NCI-H2107 (cell line): ENCODE measurements at places on chromosomes 7 and 10.

DNA sequence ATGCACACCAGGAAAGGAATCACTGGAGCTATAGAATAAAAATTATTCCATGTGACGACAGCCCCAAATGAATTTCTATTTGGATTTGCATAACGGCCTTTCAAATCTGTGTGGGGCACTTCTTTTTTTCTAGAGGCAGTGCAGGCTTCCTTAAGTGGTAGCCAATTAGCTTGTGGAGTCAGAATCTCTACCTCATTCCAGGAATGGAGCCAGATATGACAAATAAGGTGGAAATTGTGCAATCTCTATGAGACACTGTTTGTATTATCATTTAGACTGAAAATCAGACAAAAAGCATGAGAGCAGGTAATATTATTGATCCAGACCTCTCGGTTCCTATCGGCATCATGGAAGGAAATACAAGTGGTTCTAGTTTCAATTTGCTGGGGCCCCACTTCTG is 78.7 kb downstream of the BEND7 start:
- no peak for DNase-seq

- DNase-seq: no peak
Measured at GRCh38 chr7:129494041-129494440, 8.3 kb upstream of the SMKR1 start.

DNA sequence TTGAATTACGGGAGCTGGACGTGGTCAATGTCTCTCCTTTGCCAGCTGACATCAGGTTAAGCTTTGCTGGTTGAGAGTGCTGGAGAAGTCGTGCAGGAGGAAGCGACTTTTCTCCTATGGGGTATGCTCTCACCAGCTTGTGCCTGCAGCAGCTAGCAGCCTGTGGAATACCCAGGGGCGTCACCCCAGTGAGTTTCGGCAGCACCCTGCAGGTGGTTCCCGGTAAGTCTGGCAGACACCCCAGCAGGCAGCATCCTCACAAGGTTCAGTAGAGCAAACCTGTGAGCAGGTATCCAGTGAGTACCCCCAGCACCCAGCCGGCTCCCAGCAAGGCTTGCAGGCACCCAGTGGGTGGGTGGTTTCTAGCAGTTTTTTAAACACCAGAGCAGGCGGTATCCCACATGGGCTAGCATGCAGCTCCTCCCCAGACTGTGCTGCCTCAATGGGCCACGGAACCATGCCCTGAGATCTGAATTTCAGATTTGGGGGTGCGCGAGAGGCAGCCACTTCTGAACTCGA is 74.8 kb upstream of the SVIL start:
- DNase-seq: no peak

GRCh38 chr10:79385392-79385795 is 38.1 kb downstream of the PPIF start:
- DNase-seq: no peak

DNA sequence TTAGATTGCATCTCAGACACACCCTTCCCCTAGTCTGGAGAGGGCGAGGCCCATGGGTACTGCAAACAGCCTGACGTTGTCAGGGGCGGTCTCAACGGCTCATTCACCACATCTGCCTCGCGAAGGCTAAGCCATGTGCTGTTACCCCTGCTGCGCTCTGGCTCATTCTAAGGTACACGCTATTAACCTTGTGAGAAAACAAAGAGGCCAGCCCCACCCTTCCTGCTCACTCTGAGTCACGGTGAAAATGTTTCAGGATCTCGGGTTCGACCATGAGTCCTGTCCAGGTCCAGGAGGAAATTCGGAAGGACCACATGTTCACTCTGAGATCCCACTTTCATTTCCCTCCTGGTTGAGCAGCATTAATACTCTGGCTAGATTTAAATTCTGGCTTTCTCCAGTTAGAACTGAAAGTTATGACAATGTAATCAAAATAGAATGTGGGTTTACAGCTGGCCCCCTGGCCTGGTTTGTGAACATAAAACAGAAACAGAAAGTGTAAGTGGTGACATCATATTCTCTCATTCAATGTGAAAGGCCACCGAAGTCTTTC is 55.2 kb downstream of the EGFR start:
- peak; percentile 33 for DNase-seq

- DNase-seq: no peak
Measured at GRCh38 chr10:43054593-43054992, 22.3 kb upstream of the RET start.
